Caki2 (cell line): ENCODE measurements at places on chromosomes 7 and 10. TPM values are rescaled to one million over a fixed set of nuclear protein-coding genes. Genes with fewer than 3 reads are reported as not detected.

GRCh38 chr7:18096087-18096486 is 68.4 kb upstream of the PRPS1L1 start:
- DNase-seq = no peak

GRCh38 chr10:119041326-119041725 is 11.8 kb downstream of the NANOS1 start:
- DNase-seq = peak; percentile 47

- no peak for DNase-seq
These were observed 33.9 kb downstream of the MYL10 start for GRCh38 chr7:101595246-101595645.

The RPA3 gene
- 78.6 and 92.9 TPM in 2 replicates for total RNA-seq

The CASTOR2 gene
- 2.5 and 3.7 TPM in 2 replicates for total RNA-seq

The DLX6 gene
- 0.54 and 4.3 TPM in 2 replicates for total RNA-seq

The SH2D4B gene
- not detected in 2 replicates for total RNA-seq
